Panc1 (cell line): ENCODE measurements at places on chromosomes 4 and X. TPM values are rescaled to one million over a fixed set of nuclear protein-coding genes. Genes with fewer than 3 reads are reported as not detected.

The MMRN1 gene
- not detected for total RNA-seq

- no peak for DNase-seq
- H3K27me3 ChIP-seq, result no peaks in the 10 kb centered on the region
- H3K4me3 ChIP-seq, result no peak overlapping the region
- H3K36me3 ChIP-seq, result no peaks in the 10 kb centered on the region
- H3K27ac ChIP-seq, result no peak overlapping the region
Measured at GRCh38 chr4:62402088-62402806, 1202.1 kb downstream of the ADGRL3 start.

DNA sequence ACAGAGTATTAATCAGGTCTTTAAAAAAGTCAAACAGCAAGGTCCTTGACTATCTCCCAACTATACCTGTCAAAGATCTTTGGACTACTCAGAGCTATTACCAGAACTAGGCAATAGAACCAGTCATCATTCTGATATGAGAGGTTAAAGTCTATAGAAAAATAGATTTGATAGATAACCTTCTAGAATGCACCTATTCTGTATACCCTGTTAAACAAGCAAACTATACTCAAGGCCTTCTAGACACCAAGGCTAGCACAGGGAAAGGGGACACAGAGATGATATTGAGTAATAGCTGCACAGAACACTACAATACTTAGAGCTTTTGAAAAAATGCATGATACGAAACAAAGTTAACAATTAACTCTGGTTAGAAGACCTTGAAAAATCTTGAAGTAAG is 149.5 kb downstream of the NR3C2 start:
- no peaks in the 10 kb centered on the region for H3K36me3 ChIP-seq
- no peaks in the 10 kb centered on the region for H3K27me3 ChIP-seq
- H3K4me1 ChIP-seq, result no peaks in the 10 kb centered on the region
- no peak overlapping the region for H3K27ac ChIP-seq

DNA sequence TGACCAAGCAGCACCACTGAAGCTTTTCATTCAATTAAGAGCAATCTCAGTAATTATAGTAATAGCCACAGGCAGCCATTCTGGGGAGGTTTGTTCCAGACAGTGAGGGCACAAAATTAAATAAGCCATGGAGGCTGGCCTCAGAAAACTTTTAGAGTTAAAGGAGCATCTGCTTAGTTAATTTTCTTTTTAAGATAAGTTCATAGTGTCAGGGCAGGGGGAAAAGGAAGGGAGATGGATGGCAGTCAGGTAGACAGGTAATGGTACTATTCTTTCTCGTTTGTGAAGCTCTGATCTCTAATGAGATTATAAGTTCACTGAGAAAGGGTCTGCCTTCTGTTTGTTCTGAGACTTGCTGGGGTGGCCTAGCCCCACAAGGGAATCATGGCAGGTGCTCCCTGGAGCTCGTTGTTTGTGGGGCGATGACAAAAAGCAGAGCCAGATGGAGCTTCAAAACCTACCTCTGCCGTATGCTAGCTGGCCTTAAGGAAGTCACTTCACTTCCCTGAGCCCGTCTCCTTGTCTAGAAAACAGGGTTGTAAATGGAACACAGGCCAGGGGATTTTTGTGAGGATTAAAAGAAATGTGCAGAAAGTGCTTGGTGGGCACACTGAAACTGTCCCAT is 44.6 kb upstream of the FGFBP2 start:
- no peak overlapping the region for H3K4me3 ChIP-seq
- H3K36me3 ChIP-seq, result no peaks in the 10 kb centered on the region
- H3K4me1 ChIP-seq, result no peaks in the 10 kb centered on the region

DNA sequence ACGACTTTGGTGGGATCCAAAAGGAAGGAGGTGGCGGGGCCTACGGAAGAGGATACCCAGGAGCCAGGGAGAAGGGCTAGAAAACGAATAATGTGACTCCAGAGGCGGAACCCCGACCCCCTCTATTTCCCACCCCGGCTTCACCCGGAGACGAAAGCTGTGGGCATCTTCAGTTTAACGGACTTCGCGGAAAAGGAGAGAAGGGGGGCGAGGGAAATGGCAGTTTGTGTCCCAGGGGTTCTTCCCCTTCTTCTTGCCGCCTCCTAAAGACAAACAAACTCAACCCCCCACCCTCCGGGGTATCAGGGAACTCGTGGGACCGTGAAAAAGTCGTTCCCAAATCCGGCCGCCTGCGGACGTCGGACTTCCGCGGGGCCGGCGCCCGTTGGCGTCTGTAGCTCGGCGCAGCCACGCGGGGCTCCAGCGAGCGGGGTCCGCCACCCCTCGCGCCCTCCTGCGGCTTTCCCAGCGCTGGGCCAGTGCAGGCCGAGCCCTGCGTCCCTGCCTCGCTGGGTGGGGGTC is 3.6 kb upstream of the LEF1 start:
- peaks cover 29% of the 10 kb centered on the region for H3K27me3 ChIP-seq
- H3K36me3 ChIP-seq, result no peaks in the 10 kb centered on the region
- H3K4me3 ChIP-seq, result peak overlapping the region; percentile 51
- H3K27ac ChIP-seq, result no peak overlapping the region

- no peak overlapping the region for H3K4me3 ChIP-seq
- H3K4me1 ChIP-seq, result no peaks in the 10 kb centered on the region
- no peak for DNase-seq
- H3K36me3 ChIP-seq, result no peaks in the 10 kb centered on the region
Measured at GRCh38 chrX:19448077-19448476, 67.2 kb downstream of the MAP3K15 start.

DNA sequence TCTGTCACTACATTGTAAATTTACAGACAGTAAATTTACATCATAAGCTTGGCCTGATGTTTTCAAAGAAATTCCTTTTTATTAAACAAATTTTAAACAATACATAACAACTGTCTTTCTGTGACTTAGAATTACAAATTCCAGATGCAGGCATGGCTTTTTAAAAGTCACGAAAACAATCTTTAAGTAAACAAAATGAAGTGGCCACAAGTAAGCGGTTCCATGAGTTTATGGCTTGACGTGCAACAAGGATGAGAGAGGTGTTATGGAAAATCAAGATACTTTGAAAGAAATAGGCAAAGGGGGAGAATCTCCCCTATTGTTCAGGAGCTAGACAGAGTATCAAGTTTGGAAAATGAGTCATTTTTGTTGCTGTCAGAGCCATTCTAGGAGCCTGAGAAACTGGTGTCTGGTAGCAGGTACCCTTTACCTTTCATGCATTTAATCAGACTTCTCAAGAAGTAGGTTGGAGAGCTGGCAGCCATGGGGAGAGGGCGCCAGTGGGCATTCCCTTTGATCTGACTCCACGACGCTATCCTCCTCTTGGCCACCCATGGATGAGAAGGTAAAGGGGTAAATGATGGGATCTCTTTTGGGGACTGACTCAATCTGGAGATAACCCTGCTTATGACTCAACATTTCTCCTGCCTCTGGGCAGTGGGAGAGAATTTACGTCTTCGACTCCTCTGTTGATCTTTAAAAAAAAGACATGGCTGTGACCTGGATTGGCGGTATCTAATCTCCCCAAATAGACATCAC is 217.2 kb downstream of the SPRY1 start:
- H3K36me3 ChIP-seq, result no peaks in the 10 kb centered on the region
- DNase-seq, result no peak
- peak overlapping the region; percentile 61; the same call in 1 of the 2 replicates for H3K27ac ChIP-seq
- H3K4me3 ChIP-seq, result no peak overlapping the region
